Effector CD4-positive, alpha-beta T cell (primary cell): ENCODE measurements at places on chromosomes 13 and 19.

DNA sequence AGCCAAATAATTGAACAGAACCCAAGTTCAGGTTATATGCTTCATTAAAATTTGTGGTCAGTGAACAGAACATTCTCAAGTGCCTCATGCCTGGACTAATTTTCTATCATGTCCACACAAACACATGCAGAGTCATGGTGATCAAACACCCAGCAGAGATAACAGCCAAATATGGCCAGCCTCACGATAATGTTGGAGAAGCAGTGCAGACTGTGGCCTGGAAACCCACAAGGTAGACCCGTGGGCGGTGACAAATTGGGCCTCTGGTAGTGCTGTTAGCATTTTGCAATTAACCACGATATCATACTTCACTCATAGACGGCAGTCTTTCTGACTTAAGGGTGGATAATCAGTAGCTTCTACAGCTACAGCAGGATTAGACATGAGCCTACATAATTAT lies 35.0 kb upstream of the VWA8 start:
- no peak for DNase-seq

GRCh38 chr13:72201726-72202125 lies 334.7 kb upstream of the DACH1 start:
- DNase-seq: no peak

DNA sequence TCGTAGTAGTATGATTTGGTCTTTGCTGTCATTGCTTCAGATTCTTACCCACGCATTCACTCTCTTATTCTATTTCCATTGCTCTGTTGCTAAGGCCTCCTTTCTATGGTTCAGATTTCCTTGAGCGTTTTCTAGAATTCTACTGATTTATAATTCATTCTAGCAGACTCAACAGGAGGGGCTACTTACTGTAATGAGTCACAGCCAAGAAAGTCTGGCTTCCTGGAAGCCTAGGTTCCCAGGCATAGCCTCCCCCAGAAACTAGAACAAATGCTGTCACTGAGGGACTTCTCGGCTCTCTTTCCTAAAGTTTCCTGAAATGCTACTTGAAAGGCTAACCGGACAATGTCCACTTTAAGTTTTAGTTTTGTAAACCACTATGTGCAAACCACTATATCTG lies 47.7 kb upstream of the SPATA13 start:
- no peak for DNase-seq

GRCh38 chr13:34409496-34410182 lies 532.4 kb upstream of the NBEA start:
- no peak for DNase-seq

- no peak for DNase-seq
Measured at GRCh38 chr13:39946769-39947168, 291.3 kb downstream of the COG6 start.

DNA sequence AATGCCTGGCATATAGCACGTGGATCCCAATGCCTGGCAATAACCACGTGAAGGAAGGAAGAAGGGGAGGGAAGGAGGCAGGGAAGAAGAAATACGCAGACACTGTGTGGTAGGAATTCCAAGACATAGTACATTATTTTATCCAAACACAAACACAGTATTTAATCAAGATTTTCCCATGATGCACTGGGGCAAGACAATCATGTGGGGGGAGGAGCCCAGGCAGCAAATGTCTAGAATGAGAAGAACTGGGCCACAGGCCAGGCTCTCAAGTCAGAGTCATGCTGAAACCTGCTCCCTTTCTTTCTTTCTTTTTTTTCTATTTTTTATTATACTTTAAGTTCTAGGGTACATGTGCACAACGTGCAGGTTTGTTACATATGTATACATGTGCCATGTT lies 717.9 kb downstream of the UQCRFS1 start:
- no peak for DNase-seq

DNA sequence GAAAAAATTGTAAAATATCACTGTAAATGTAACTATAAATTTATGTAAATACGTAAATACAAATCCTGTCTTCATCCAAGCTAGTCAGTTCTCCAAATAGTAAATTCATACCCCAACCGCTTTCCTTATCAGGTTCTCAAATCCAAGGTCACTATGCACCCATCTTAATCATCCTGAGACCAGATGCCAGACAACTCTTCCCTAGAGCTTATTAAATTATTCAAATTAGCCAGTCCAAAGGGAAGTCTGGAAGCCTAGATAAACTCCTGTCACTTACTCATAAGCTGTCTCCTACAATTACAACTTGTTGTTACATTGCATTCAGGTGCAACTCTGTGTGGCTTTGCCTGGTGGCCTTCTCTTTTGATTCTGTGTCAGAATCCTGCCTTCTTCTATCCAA lies 836.1 kb upstream of the PCDH20 start:
- no peak for DNase-seq

GRCh38 chr19:43353606-43354304 lies at the start of gene CD177:
Gene CD177 (plus strand): TSS chr19:43353686. CDS start chr19:43353715, 29 bp downstream.
- DNase-seq: no peak

GRCh38 chr19:47005164-47005641 lies 14.4 kb upstream of the NPAS1 start:
- no peak for DNase-seq

DNA sequence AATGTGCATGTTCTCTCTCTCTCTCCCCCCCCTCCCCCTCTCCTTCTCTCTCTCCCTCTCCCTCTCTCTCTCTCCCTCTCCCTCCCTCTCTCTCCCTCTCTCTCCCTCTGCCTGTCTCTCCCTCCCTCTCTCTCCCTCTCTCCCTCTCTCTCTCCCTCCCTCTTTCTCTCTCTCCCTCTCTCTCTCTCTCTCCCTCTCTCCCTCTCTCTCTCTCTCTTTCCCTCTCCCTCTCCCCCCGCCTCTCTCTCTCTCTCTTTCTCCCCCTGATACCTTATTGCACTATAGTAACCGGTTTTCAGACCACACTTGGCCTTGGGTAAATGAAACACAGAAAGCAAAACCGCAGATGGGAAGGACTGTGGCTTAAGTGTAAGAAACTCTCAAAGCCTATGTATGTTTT lies 34.7 kb upstream of the SPACA7 start:
- DNase-seq: no peak

DNA sequence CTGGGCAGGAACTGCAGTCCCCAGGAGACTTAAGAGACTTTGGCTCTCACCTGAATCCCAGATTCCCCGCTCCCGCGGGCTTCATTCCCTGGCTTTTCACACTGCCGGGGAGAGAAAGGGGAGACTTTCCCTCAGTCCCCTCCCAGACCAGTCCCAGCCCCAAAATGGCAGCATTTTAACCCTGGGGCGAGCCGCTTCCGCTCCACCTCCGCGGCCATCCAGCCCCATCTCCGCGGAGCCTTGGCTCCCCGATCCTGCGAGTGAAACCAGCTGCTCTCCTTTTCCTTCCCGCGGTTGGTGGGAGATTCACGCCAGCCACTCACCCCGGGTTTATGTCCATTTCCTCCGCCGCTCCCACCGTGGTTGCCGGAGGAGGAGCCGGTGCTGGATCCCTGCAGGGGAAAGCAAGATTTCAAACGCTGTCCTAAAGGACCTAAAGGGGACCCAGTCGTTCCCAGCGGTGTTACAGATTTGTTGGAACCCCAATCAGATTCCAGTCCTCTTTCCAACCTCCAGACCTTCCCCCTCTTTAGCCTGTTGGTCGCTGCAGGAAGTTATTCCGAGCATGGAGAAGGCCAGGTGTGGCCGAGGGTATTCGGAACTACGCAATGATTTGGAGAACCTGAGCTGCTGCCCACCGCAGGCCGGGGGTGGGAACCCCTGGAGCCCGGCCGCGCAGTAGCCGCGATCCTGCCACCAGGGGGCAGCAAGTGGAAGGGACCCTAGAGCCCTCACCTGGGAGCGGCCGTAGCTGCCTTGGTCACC lies 3.4 kb downstream of the DMKN start:
- DNase-seq: peak; percentile 70

GRCh38 chr19:46256855-46257254 lies 27.3 kb downstream of the IGFL1 start:
- no peak for DNase-seq

- DNase-seq: peak; percentile 23
Measured at GRCh38 chr19:55454787-55455243, 6.6 kb downstream of the ISOC2 start.

DNA sequence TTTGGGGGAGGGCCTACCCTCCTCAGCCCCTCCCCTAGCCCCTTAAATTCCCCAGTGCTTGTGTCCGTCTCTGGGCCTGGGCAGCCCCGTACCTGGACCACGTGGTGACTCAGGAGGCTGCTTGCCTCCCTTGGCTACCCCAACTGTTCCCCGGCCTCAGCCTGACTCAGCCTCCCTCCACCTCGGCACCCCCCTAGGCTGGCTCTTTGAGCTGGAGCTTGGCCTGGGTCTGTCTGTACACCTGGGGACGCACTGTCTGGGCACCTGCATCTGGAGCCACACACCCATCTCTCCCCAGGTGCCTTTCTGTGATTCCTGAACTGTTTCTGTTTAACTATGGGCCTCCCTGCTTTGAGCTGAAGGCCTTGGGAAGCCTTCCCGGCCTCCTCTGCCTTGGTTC lies 1.8 kb upstream of the KLK14 start:
- DNase-seq: no peak

DNA sequence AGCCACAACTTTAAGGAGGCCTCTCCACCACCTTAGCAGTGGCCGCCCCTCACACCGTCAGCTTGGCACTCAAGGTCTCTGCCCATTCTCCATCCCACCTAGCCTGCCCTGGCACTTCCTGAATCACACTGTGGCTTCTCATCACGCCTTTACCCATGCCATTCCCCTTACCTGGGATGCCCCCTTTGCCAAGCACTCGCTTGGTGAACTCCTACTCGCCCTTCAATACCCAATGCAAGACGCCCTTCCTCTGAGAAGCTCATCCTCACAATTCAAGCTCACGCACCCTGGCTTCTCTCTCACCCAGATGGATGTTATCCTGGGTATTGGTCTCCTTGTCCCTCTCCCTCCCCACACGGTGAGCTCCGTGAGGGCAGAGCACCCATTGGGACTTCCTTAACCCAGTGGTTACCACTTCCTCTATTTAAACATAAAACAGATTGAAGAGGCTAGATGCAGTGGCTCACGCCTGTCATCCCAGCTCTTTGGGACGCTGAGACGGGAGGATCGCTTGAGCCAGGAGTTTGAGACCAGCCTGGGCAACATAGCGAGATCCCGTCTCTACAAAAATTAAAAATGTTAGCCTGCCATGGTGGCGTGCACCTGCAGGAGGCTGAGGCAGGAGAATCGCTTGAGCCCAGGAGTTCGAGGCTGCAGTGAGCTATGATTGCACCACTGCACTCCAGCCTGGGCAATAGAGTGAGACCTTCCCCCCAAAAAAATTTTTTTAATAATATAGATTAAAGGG lies 12.6 kb upstream of the SHD start:
- DNase-seq: no peak

DNA sequence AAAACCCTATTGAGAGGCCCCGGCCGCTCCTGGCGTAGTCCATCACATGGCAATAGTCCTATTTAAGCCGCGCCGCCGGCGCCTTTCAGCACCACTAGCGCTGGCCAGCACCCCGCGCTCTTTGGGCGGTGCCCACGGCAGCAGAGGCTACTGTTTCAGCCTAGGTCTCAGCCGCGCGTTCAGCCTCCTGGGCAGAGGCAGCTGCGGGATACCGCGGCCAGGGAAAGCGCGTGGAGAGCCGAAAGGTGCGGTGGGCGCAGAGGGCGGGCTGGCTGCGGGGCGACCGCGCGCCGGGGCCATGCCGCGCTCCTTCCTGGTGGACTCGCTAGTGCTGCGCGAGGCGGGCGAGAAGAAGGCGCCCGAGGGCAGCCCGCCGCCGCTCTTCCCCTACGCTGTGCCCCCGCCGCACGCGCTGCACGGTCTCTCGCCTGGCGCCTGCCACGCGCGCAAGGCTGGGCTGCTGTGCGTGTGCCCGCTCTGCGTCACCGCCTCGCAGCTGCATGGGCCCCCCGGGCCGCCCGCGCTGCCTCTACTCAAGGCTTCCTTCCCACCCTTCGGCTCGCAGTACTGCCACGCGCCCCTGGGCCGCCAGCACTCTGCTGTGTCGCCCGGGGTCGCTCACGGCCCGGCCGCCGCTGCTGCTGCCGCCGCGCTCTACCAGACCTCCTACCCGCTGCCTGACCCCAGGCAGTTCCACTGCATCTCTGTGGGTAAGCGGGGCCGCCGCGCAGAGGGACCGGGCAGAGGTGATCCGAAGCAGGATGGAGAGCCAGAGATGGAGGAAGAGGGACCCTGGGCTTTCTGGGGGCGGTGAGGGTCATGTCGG lies at the start of gene GSX1:
Gene GSX1 (plus strand): TSS at position 91 of the 826 bp plus-strand sequence. CDS start 208 bp downstream, at position 299.
- peak; percentile 7 for DNase-seq

DNA sequence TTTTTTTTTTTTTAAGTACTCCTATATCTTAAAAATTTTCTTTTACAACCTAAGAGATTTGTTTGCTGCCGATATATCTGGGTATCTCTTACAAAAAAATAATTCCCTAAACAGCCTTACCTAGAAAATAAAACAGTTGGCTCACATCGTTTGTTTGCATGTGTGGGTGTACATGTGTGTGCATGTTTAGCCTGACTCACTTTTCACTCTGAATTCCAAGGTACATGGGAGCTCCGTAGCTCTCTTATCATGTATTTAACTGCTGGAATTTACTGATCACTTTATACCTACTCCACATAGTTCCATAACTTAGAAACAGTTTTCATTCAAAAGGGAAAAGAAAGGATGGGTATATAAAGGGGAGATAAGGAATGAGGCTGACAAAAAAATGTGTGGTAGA lies 616.5 kb downstream of the GPC6 start:
- DNase-seq: no peak

- DNase-seq: no peak
Measured at GRCh38 chr13:92989301-92989700, 237.3 kb upstream of the GPC6 start.

- no peak for DNase-seq
Measured at GRCh38 chr19:13899393-13899792, 6.5 kb downstream of the BRME1 start.

DNA sequence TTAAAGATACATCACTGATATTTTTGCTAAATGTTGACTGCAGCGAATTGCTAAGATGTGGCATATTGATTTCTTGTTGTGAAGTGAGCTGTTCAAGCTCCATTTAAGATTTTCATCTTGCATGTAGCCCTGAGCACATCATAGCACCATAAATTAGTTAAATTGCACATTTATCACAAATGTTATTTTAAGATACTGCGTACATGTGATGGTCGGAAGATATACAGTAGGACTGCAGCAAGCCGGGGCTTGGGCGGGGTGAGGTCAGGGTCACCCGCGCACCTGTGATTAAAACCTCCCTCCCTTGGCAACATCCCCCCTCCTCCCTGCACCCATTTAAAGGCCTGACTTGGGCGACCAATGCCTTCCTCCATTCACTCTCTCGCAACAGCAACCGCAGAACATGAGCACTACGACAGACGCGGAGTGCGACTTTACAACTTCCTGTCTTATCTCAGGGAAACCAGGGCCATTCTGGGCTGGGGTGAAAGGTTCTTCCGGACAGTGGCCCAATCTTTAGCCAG lies 76.6 kb downstream of the TSHZ3 start:
- no peak for DNase-seq
